Astrocyte (in vitro differentiated cells and primary cell): ENCODE measurements at places on chromosomes 5 and 9. TPM values are rescaled to one million over a fixed set of nuclear protein-coding genes. Genes with fewer than 3 reads are reported as not detected.

DNA sequence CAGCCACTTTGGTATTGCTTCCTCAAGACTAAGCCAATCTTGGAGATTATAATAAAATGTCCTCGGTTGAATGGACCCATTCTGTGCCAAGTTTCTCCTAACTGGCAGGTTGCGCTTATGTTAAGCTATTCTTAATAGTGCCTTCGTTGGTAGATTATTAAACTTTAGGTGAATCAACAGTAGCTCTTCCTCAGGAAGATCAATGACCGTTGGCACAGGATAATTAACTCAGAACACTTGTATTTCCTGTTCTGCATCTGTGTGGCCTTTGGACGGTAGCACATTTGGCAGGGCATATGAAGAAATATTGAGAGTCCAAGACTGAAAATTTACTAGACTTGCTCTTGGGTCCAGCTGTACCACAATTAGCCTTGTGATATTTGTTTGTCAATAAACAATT lies 402.9 kb downstream of the MLLT3 start:
- H3K4me3 ChIP-seq = no peak overlapping the region
- no peak for DNase-seq
- H3K36me3 ChIP-seq = no peaks in the 10 kb centered on the region
- H3K27me3 ChIP-seq = no peaks in the 10 kb centered on the region
- no peak overlapping the region for H3K27ac ChIP-seq

GRCh38 chr5:167255926-167256325 lies 1035.5 kb upstream of the WWC1 start:
- H3K4me3 ChIP-seq = no peak overlapping the region
- H3K4me1 ChIP-seq = no peaks in the 10 kb centered on the region
- H3K27ac ChIP-seq = no peak overlapping the region
- no peaks in the 10 kb centered on the region for H3K27me3 ChIP-seq

BSPRY gene
- total RNA-seq = 0.27 TPM in 1 of 2 replicates, not detected in the other

DNA sequence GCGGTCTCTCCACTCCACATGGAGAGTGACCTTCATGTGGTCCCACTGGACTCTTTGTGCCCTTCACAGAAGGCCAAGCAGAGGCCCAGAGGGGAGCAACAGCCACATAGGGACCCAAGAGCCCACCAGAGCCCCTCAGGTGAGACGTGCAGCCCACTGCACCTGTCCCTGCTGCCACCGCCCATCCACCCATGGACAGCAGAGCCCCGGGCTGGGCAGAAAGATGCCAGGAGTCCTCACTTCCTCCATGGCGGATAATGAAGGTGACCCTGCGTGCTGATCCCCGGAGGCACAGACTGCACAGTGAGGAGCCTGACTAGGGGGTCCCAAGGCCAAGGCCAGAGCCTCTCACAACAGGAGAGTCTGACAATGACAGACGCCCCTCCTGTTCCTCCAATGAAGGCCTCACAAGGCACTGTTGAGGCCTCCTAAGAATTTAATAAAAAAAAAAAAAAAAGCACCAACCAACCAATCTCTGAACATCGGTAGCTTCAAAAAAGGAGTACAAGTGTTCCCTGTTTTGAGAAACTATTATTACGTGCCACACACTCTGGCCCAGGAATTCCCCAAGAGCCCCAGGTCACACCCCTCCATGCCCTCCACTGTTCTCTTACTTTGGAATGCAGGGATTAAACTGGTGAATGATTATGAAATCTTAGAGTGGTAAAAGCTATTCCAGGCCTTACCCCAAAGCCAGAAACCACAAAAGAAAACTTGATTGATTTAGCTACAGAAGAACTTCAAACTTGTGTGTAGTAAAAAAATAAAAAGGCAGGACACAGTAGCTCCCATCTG lies 2.8 kb upstream of the PPP1R26 start:
- H3K4me3 ChIP-seq = no peak overlapping the region
- DNase-seq = peak; percentile 41
- no peaks in the 10 kb centered on the region for H3K27me3 ChIP-seq
- H3K27ac ChIP-seq = no peak overlapping the region
- no peaks in the 10 kb centered on the region for H3K4me1 ChIP-seq
- H3K36me3 ChIP-seq = no peaks in the 10 kb centered on the region

MCIDAS gene
- total RNA-seq = not detected in 2 replicates

DNA sequence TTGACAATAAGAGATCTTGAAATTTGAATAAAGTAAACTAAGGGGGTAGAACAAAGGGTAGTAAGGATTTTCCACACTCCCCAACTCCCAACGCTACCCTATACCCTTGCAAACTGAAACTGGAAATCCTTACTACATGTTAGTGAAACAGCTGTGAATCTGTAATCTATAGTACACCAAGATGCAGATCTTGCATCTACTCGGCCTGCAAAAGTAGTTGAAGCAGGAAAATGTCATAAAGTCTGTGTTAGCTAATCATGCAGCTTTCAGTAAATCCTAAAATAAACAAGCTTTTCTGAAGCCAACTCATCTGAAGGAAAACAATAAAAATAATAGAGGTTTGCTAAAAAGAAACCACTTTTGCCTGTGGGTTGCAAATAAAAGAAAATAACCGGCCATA lies 1242.0 kb upstream of the ACO1 start:
- H3K36me3 ChIP-seq = no peaks in the 10 kb centered on the region
- DNase-seq = no peak
- H3K4me1 ChIP-seq = peaks cover 6% of the 10 kb centered on the region

GRCh38 chr5:6197427-6197826 lies 180.9 kb downstream of the MED10 start:
- H3K4me1 ChIP-seq = no peaks in the 10 kb centered on the region
- no peak overlapping the region for H3K27ac ChIP-seq
- H3K36me3 ChIP-seq = no peaks in the 10 kb centered on the region
- DNase-seq = no peak
